Immature natural killer cell (primary cell): ENCODE measurements at places on chromosomes 7 and 10. TPM values are rescaled to one million over a fixed set of nuclear protein-coding genes. Genes with fewer than 3 reads are reported as not detected.

DNA sequence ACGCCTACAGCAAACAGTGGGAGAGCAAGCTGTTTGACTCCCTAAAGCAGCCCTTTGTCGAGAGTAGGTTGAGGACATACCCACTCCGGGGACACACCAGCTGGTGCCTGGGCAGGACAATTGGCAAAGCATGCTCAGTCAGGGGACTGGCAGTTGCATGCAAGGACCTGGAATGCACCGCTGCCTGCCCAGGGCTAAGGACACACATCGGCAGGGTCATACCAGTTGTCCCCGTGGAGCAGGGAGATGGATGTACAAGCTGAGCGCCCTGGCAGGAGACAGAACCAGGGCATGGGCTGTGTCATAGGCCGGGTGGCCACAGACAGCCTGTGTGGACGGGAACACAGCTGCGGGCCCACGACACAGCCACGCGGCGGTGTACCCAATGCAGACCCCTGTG, 18.3 kb upstream of the ELN start:
- H3K27me3 ChIP-seq = no peaks in the 10 kb centered on the region
- no peaks in the 10 kb centered on the region for H3K4me1 ChIP-seq
- no peak overlapping the region for H3K4me3 ChIP-seq

DNA sequence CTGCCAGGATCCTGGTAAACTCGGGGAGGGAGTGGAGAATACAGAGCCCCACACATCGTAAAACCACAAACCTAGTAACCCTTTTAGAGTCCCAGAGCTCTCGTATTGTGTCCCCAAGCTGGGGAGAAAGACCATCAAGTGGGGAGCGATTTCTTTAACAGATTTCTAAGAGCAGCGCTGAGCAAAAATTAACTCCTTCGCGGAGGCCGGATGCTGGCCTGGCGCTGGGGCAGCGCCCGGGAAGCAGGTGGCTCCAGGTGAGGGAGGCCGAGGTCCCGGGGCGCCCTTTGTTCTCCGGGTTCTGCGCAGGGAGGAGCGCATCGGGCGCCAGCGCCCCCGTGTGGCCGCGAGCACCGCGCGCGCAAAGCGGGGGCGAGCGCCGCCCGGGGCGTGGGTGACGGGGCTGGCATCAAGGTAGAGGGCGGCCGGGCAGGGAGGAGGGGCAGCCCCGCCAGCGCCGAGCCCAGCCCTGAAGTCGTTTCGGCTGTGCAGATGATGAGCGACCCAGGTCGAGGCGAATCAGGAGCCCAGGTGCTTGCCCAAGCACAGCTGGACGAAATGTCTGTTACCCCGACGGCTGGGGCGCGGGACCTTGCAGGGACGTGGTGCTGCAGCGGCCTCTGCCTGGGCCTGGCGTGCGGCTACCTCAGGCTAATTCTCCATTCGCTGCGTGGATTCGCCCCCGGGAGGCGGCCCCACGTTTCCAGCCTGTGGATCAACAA, 10.4 kb upstream of the FGFR2 start:
- H3K36me3 ChIP-seq = no peaks in the 10 kb centered on the region
- H3K27ac ChIP-seq = no peak overlapping the region
- H3K4me3 ChIP-seq = no peak overlapping the region
- H3K4me1 ChIP-seq = no peaks in the 10 kb centered on the region
- DNase-seq = no peak

DNA sequence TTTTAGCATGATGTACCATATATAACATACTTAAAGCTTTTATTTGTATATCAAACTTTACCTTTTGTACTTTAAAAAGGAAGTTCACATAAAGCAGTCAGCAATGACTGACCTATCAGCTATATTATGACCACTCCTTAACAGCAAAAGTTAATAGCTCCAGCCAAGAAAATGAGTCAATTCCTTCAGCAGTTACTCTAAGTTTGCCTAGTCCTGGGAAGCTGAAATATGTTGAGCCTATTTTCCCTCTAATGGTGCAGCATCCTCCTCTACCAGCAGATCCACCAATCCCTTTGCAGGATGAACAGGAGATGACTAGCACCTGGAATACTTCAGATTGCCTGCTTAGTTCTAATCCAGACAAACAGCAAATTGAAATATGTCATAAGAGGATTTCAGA, 64.2 kb downstream of the CUL2 start:
- H3K27ac ChIP-seq = peak overlapping the region; percentile 67
- DNase-seq = no peak
- H3K4me1 ChIP-seq = no peaks in the 10 kb centered on the region
- no peak overlapping the region for H3K4me3 ChIP-seq
- peaks cover 47% of the 10 kb centered on the region for H3K36me3 ChIP-seq

- no peaks in the 10 kb centered on the region for H3K4me1 ChIP-seq
- DNase-seq = no peak
- H3K27me3 ChIP-seq = peaks cover 9% of the 10 kb centered on the region
- H3K27ac ChIP-seq = no peak overlapping the region
- no peak overlapping the region for H3K4me3 ChIP-seq
- H3K36me3 ChIP-seq = no peaks in the 10 kb centered on the region
Observed at GRCh38 chr10:121289800-121290199, 308.4 kb downstream of the FGFR2 start.

DNA sequence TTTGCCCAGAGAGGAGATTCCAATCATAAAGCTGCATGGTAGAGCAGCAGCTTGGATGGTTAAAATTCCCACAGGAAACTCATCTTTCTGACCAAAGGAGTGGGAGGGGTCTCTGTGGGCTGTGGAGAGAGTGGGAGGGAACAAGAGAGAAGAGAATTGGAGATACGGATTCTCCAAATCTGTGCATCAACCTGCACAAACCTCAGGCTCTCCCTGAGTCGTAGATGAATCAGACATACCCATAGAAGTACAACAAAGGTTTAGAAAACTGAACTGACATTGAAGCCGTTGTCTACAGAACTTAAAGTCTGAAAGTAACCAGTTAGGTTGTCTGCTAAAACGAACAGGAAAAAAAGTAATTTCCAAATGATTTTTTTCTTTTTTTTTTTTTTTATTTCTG, 41.9 kb downstream of the CYCS start:
- H3K27ac ChIP-seq = no peak overlapping the region
- H3K4me3 ChIP-seq = no peak overlapping the region
- H3K27me3 ChIP-seq = peaks cover under 1% of the 10 kb centered on the region

DNA sequence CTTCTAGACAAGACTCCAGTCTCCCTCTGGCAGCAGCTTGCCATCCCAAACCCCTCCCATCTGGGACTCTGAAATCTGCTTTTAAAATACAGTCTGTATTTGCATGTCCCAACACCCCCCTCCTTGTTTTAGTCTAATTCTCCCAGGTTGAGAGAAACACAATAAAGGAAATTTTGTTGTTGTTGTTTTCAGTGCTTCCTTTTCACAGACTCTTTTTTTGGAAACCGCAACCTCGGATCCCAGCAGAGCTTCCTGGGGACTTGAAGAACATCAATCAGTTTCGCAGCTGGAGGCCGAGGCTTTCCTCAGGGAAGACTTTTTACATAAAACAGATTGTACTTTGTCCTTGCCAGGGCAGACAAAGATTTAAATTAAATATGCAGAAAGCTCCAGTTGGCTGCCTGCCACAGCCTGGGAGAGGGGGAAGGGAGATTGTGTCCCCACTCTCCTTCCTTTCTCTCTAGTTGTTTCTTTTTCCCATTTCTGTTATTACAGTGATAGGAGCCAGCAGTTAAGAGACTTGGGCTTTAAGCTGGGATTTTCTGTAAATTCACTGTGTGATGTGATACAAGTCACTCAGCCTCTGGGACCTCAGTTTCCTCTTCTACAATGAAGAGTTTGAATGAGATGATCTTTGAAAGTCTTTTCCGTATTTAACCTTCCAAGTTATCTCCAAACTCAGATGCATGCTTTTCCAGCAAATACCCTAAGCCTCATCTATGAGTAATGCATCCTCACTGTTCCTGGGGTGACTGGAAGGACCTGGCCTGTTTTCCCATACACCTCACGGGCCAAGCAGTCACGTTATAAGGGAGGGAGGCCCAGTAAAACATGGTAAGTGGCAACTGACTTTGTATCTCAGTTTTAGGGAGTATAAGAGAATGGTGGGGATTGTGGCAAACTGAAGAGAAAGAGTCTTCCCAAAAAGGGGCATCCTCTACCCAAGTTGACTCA, 192.3 kb downstream of the REEP3 start:
- H3K4me1 ChIP-seq = no peaks in the 10 kb centered on the region
- H3K36me3 ChIP-seq = no peaks in the 10 kb centered on the region
- no peaks in the 10 kb centered on the region for H3K27me3 ChIP-seq

- H3K27me3 ChIP-seq = peaks cover 10% of the 10 kb centered on the region
- DNase-seq = no peak
- peak overlapping the region; percentile 51 for H3K4me3 ChIP-seq
- no peak overlapping the region for H3K27ac ChIP-seq
- H3K36me3 ChIP-seq = no peaks in the 10 kb centered on the region
Observed at GRCh38 chr10:45374350-45375052, 485 bp downstream of the ALOX5 start.

DNA sequence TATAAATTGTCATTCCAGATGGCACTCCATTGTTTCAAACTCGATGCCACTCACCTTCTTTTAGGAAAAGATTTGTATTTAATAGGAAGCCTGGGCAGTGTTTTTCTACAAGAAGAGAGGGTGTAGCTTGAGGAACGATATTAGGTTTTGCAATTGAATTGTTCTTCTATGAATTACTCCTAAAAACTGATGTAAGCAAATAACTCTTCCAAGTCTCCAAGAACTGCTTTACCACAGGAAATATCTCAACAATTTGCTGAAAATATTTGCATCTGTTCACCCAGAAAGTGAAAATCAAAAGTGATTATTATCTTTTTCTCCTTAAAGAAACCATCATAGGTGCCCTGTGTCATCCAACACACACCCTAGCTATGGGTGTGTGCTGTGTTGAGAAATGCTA, 261.3 kb upstream of the MEOX2 start:
- no peaks in the 10 kb centered on the region for H3K36me3 ChIP-seq
- no peaks in the 10 kb centered on the region for H3K27me3 ChIP-seq
- H3K4me3 ChIP-seq = no peak overlapping the region
- no peak overlapping the region for H3K27ac ChIP-seq

- H3K36me3 ChIP-seq = no peaks in the 10 kb centered on the region
- no peak overlapping the region for H3K27ac ChIP-seq
- H3K27me3 ChIP-seq = no peaks in the 10 kb centered on the region
- no peak overlapping the region for H3K4me3 ChIP-seq
- no peaks in the 10 kb centered on the region for H3K4me1 ChIP-seq
Observed at GRCh38 chr7:122055073-122055472, 89.0 kb downstream of the AASS start.

DNA sequence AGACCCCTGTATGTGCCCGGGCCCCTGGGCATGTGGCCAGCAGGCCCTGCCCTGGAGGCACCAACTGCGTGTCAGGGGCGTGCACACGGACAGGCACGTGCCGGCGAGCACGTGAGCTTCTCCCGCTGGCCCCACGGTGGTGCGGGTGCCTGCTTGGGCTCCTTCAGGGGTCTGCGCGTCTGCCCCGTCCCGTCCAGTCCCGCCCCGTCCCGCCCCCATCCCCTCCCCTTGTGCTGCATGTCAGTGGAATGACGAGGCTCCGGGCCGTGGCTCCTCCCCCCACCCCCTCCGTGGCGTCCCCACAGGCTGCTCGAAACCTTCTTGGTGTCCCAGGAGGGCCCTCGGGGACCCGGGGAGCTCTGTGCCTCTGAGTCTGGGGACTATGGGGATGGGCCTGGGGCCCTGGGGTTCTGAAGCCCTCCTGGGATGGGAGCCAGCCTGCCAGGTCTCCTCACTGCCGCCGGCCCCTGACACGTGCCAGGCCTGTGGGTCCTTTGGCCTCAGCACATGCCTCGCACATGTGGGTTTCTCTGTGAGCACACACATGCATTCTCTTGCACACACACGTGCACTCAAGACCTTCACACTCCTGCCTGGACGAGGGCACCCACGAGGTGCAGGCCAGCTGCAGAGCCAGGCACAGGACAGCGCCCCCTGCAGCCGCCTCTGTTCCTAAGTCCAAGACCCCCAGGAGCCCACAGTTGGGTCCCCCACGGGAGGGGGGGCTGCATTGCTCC, 27.5 kb upstream of the AMZ1 start:
- H3K27me3 ChIP-seq = no peaks in the 10 kb centered on the region
- no peak for DNase-seq
- H3K4me3 ChIP-seq = no peak overlapping the region
- H3K4me1 ChIP-seq = peaks cover 4% of the 10 kb centered on the region

DNA sequence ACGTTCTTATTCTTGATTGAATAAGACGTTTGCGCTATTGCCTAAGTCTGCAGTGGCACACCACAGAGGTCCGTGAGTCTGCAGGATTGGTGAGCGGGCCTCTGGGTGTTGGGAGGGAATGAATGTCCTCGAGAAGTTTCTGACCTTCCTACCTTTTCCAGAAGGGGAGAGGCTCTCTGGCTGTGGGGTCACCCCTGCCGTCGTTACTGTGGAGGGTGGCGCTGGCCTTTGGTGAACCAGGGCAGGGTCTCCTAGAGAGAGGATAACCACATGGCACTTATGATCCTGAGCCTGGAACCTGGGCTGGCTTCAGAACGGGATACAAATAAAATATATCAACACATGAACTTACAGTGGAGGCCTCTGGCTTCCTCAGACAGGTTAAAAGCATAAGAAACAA, 13.8 kb downstream of the IL15RA start:
- no peak overlapping the region for H3K4me3 ChIP-seq
- no peak overlapping the region for H3K27ac ChIP-seq
- H3K36me3 ChIP-seq = peaks cover 6% of the 10 kb centered on the region
- peaks cover 1% of the 10 kb centered on the region for H3K27me3 ChIP-seq

DNA sequence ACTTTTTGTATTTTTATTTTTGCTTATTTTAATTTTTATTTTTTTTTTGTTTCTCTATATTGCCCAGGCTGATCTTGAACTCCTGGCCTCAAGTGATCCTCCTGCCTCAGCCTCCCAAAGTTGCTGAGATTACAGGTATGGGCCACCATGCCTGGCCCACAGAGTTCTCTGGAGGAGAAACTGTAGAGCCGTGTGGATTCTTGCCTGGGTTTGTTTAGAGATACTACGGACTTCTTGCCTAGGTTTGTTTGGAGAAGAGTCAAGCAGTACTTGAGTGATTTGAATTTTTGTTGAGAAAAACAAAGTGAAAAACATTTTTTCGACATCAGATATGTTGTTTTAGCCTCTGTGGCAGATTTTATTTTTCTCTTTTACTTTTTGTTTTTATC, 99.0 kb downstream of the CAMK1D start:
- no peak for DNase-seq
- H3K27ac ChIP-seq = peak overlapping the region; percentile 93
- H3K27me3 ChIP-seq = peaks cover 15% of the 10 kb centered on the region
- H3K4me3 ChIP-seq = peak overlapping the region; percentile 78

HOXA9 gene
- 3.1 TPM for polyA plus RNA-seq

SYT15 gene
- 0.07 TPM for polyA plus RNA-seq

WDFY4 gene
- polyA plus RNA-seq = not detected

LRRC4 gene
- polyA plus RNA-seq = 0.36 TPM

COL28A1 gene
- polyA plus RNA-seq = not detected

WDR86 gene
- 2.2 TPM for polyA plus RNA-seq

EVX1 gene
- not detected for polyA plus RNA-seq

MSS51 gene
- 0.38 TPM for polyA plus RNA-seq

OR2A12 gene
- polyA plus RNA-seq = not detected

NRF1 gene
- polyA plus RNA-seq = 9.8 TPM

INPP5F gene
- 6.7 TPM for polyA plus RNA-seq
